ENCODE measurements at places on chromosomes 13 and 19.

DNA sequence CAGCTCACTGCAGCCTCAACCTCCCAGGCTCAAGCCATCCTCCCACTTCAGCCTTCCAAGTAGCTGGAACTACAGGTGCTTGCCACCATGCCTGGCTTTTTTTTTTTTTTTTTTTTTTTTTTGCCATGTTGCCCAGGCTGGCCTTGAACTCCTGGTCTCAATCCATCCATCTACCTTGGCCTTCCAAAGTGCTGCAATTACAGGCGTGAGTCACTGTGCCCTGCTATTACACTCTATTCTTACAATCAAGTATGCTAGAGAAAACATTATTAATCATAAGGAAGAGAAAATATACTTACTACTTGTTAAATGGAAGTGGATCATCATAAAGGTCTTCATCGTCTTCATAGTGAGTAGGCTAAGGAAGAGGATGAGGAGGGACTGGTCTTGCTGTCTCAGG, 93.3 kb upstream of the DOCK9 start:
- DNase-seq, result no peak

DNA sequence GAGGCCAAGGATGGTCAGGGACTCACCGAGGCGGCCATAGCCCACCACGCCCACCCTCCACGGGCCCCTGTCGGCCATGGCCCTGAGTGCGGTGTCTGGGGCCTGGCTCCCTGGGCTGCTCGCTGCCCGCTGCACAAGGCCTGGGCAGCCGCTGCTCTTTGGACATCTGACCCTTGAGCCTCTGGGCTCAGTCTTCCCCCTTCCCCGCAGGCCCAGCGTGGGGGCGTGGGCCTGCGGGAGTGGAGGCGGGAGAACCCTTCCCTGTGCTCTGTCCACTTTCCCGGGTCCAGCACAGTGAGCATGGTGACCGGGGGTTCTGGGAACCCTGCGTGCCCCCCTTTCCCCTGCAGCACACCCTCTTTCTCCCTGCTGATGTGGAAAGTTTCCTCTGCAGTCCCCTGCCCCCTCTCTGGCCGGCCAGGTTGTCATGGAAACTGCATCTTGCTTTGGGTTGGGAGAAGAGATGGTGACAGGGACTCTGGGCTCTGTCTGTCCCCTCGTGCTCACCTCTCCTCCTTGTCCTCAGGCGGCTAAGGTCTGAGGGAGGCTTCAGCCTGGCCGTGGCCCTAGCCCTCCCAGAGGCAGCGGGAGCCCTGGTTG, at the start of gene ASPDH:
TSS of gene ASPDH (minus strand) at position 168 of the 600 bp plus-strand sequence. CDS start at position 78, 90 bp downstream.
- DNase-seq, result no peak

GRCh38 chr13:40640202-40640601, 26.2 kb downstream of the FOXO1 start:
- DNase-seq, result no peak

DNA sequence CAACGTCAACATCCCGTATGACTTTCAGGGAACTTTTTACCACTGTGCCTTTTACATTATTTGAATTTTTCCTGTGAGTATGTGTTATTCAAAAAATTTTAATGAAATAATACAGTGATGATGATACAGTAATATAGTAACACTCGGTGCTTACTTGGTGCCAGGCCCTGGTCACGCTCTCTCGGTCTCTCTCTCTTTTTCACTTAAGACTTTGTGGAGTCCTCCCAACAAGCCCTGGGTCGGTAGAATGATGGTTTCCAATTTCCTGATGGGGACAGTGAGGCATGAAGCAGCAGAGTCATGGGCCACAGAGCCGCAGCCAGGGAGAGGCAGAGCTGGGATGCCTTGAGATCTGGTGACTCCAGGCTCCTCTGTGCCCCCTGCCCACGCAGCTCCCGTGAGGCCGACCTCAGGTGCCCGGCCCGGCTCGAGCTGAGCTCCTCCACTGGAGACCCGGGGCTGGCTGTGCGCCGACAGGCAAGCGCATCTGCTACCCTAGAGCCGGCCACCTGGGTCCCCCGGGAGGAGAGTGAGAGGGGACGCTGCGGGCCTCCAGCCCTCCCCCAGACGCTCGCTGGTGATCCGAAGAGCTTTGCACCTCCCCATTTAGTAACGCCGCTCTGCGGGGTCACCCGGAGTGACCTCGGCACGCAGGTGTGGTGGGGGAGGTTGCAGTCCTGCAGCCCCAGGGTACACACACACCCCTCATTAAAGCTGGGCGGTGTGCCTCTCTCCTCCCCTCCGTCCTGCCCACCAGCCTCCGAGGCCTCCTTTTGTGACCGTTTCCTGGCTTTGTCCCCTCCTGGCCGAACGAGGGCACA, 4.4 kb upstream of the SBK3 start:
- DNase-seq, result no peak

DNA sequence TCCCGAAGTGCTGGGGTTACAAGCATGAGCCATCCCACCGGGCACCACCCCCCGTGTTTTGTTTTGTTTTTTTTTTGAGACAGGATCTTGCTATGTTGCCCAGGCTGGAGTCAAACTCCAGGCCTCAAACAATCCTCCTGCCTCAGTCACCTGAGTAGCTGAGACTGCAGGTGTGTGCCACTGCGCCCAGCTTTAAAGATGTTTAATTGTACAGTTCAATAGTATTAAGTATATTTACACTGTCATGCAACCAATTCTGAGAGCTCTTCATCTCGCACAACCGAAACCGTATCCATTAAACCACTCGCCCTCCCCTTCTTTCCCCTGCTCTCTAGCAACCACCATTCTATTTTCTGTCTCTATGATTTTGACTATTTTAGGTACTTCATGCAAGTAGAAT, 15.6 kb downstream of the NUCB1 start:
- no peak for DNase-seq

GRCh38 chr19:55611300-55611982, 6.0 kb downstream of the ZNF865 start:
- no peak for DNase-seq

GRCh38 chr13:26052337-26052736, 521 bp upstream of the SHISA2 start:
- no peak for DNase-seq

DNA sequence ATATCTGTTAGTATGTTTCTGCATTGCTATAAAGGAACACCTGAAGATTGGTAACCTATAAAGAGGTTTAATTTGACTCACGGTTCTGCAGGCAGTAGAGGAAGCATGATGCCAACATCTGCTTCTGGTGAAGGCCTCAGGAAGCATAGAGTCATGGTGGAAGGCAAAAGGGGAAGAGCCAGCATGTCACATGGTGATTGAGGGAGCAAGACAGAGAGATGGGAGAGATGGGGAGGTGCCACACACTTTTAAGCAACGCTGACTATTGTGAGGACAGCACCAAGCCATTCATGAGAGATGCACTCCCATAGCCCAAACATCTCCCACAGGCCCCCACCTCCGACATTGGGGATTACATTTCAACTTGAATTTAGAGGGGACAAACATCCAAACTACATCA, 32.8 kb downstream of the COG6 start:
- DNase-seq, result no peak

DNA sequence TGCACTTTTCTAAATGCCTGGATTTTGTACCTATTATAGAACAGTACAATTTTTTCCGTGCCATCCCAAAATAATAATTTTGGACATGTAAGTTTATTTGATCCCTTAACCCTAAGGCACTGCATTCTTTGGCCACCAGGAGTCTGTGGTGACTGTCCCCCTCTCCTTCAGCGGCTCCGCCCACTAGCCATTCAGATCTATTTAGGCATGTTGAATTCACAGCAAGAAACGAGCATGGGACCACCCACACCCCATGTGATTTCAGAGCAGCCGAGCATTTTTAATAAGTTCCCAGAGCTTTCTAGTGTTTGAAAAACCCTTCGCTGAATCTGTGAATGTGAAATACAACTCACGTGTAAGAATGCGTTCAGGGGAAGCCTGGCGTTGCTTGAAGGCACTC, 567.5 kb downstream of the MYO16 start:
- no peak for DNase-seq

DNA sequence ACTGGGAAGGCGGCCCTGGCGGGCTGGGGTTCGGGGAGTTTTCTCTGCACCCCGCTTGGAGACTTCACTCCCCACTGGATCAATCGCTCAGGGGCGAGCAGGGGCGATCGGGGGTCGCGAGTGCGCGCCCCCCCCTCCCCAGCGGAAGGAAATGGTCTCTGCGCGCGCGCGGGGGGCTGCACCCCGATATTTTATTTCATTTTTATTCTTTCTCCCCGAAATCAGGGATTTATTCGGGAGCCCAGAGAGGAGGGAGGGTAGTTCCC, 421 bp downstream of the ARID3A start:
- no peak for DNase-seq

DNA sequence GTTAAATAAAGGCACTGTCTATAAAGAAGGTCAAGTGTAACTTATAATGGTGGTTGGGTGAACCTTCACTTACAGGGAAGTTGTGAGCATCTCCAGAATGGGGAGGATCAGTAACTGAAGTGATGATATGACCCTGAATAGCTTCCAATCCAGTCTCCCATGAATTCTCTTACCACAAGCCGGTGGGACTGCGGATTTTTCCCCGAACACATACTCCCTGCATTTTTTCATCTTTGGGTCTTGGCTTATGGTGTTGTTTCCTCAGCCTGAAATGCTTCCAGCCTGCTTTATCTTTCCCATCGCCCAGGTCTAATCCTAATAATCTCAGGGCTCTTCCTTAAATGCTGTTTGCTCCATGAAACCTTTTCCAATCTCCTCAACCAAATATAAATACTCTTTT, 2.0 kb upstream of the CSNK1A1L start:
- no peak for DNase-seq

DNA sequence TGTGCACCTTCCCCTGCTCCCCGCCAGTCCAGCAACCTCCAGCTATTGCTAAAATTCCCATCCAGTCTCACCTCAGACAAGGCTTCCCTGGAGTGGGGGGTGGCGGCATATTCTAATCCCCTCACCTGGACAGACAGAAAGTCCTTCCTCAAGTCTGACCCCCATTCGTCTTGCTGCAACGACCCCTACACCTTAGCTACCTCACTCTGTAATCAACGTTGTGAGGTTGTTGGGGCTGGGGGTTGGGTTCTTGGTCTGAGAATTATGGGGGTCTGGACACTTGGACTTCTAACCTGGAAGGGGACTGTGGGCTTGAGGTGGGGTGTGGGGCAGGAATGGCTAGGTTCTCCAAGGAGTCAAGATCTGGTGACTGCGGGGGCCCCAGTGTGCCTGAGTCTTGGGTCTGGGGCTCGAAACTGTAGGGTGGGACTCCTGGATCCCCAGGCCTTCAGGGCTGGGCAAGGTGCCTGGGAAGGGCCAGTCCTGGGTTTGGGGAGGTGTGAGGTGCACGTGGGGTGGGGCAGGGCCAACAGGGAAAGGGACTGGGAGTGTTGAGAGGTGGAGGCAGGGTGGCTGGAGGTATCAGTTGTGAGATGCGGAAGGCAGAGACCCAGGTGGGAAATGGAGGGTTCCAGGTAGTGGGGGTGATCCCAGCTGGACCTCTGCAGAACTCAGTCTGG, 1.3 kb downstream of the FOXA3 start:
- no peak for DNase-seq

- DNase-seq, result no peak
Measured at GRCh38 chr19:39701291-39701690, 3.0 kb upstream of the LGALS14 start.

DNA sequence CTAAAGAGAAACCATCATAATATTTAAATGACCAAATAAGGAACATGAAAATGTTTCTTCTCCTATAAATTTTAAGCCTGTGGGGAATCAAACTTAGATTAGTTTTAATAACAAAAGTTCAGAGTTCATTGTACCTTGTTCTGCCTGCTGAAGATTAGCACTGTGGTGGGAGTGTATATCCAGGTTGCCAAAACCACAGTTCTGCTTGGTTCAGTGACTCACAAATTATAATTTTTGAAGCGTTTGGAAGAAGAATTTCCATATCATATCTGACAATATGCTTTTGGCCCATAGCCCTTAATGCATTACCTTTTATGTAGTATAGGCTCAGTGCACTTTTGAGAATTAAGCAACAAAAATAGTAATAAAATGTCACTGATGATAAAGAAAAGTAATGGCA, 545.2 kb downstream of the GPC6 start:
- no peak for DNase-seq

- no peak for DNase-seq
Measured at GRCh38 chr13:32430018-32430747, 2.3 kb upstream of the N4BP2L1 start.

- DNase-seq, result no peak
Measured at GRCh38 chr13:59444210-59444857, 719.4 kb downstream of the DIAPH3 start.

DNA sequence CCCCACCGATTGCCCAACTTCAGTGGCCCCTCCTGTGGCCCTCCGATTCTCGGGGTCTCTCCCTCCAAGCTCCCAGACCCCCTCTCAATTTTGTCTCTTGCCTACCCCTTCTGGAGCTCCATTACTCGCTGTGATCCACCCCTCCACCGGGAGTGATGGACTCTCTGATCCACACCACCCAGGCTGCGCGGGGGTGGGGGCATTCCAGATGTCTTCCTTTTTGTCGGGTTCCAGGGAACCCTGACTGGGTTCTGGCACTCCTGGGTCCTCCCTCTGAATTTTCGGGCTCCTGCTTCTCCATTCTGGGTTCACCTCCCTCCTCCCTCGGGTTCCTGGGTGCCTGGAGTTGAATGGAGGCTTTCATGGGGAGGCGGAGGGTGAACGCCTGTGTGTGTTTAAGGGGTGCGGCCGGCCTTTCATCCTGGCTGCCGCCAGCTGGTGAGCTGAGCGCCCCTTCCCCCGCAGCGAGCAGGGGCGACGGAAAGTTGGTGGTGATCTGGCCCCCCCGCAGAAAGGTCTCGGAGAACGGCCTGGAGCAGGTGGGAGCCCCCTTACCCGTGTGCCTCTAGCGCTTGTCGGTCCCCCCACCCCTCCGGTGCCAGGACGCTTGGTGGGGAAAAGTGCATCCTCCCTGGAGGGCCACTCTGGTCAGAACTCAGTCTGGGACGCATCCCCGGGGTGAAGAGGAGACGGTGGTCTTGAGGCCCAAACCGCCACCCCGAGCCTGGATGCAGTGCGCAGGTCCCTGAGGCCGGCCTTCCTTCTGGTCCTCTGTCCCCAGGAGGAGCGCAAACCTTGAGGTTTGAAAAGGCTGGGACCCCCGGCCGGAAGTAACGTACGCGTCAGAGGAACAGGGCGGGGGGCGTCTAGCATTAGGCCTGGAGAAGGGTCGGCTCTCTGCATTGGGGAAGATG, 1.6 kb downstream of the MISP3 start:
- no peak for DNase-seq

GRCh38 chr13:113646921-113647340, 11.1 kb downstream of the ATP4B start:
- no peak for DNase-seq

GRCh38 chr13:41897126-41897525, 63.8 kb downstream of the VWA8 start:
- DNase-seq, result no peak

- DNase-seq, result no peak
Measured at GRCh38 chr19:40585241-40585981, 8.7 kb downstream of the SHKBP1 start.

- DNase-seq, result no peak
Measured at GRCh38 chr19:35389192-35389861, 18.5 kb downstream of the GPR42 start.

GRCh38 chr13:32114284-32114950, 82.8 kb downstream of the FRY start:
- DNase-seq, result no peak

GRCh38 chr19:46919324-46919723, 58.5 kb downstream of the ARHGAP35 start:
- DNase-seq, result no peak

GRCh38 chr13:27830010-27830409, 37.7 kb downstream of the GSX1 start:
- peak; percentile 6 for DNase-seq

GRCh38 chr13:26941345-26942174, 181.0 kb upstream of the GPR12 start:
- no peak for DNase-seq

All from thoracic aorta (tissue), 2 donors.